ENCODE measurements at places on chromosomes 16 and 17.
A peak's percentile ranks its signal among the peaks of the same experiment; 100 is the strongest.

GRCh38 chr16:57690782-57691471 is 3.7 kb upstream of the DRC7 start:
- DNase-seq, result no peak

- peak; percentile 78 for DNase-seq
These were observed 2.2 kb downstream of the SLC12A3 start for GRCh38 chr16:56866955-56867830.

- no peak for DNase-seq
These were observed 103.6 kb downstream of the GSG1L start for GRCh38 chr16:27959914-27960313.

- DNase-seq, result peak; percentile 57
These were observed 218.5 kb upstream of the CIBAR2 start for GRCh38 chr16:85330694-85331188.

DNA sequence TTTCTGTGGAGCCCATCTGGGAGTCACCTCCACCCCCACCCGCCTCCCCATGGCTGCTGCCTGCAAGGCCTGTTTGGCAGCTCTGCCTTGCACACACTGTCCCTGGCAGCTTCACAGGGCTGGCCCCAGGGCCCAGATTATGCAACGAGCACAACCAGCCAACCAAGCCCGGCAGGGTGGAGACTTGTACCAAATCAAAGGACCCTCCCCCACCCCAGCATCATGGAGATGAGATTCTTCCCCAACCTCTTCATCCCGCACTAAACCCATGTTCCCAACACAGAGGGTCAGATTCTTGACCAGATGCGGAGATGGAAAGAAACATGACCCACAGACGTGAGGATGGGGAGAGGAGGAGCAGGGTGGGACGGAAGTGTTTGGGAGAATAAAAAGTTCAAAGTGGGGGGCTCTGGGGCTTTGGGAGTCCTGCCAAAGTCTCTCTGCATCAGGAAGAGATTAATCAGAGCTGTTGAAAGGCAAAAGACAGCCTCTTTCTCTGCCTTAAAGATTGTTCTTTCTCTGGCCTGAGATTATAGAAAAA is 3.8 kb downstream of the SMARCD2 start:
- no peak for DNase-seq

DNA sequence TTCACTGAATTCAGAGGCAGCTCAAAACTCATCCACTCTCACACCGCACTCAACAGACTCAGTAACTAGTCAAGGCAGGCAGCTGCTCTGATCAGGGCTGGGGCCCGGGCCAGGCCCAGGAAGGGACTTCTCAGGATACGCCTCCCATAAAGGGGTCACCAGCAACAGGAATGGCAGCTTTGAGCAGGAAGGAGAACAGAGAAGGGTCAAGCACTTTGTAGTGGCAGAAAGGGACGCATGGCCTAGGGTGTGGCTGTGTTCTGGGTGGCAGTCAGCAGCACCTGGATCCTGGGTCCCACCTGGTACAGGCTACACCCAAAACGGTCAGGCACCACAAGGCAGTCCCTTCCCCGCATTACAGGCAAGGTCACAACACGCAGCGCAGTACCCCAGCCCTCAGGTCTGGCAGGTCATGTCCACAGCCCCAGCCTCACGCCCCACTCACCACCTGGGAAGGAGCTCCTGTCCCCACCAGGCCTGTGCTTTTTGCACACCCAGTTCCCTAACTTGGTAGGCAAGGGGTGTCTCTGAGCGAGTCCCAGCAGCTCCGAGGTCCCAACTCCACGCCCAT is 99.7 kb downstream of the ZNF778 start:
- DNase-seq, result no peak

- peak; percentile 32 for DNase-seq
These were observed at the start of gene GJC1 for GRCh38 chr17:44829523-44830358. Gene GJC1, minus strand, starts transcription at chr17:44830287. Its CDS starts 24,470 bp downstream, at chr17:44805817.

- no peak for DNase-seq
These were observed 54.9 kb downstream of the SDR42E1 start for GRCh38 chr16:81956213-81956948.

DNA sequence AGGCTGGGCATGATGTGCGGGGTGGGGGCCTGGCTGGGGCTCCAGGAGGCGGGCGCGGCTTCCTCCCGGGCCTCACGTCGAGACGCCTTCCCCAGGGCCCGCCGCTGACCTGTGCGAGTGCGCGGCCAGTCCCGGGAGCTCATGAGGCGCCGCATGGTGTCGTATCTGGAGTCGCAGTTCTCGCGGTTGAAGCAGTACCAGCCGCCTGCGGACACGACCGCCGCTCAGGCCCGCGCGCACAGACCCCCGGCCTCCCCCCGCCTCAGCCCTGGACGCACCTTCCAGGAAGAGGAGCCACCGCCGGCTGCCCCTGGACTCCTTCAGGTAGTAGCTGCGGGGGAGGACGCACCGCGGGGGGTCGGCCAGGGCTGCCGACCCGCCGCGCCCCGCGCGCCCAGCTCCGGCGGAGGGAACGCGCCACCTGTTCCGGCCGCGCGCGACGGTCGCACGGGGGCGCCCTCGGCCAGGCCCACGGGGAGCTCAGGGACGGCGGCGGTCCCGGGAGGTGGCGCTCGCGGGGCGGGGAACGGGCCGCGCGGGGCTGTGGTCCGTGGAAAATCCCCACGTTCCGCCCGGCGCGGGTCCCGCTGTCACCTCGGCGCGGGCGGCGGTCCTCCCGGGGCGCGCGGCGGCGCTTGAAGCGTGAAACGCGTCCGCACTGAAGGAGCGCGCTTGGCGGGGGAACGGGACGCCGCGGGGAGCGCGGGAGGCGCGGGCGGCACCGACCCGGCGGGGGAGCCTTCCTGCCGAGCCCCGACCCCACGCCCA is 1.4 kb downstream of the NOTUM start:
- peak; percentile 70 for DNase-seq

DNA sequence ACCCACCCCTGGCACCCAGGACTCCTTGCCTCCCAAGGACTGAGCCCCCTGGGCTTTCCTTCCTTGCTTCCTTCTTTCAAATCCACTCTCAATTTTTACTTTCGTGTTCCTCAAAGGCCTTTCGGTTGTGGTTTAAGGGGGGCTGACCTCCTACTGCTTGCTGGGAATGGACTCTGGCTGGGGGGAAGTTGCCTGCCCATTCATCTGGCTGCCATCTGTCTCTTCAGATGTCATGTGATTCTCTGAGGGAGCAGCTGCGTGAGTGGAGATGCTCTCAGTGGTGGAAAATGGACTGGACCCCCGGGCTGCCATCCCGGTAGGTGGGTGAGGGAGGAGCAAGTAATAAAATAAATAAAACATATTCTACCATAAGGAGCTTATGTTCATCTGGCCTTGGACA is 93.8 kb upstream of the RPRML start:
- DNase-seq, result no peak

- DNase-seq, result no peak
These were observed 69.0 kb downstream of the HS3ST2 start for GRCh38 chr16:22882981-22883380.

DNA sequence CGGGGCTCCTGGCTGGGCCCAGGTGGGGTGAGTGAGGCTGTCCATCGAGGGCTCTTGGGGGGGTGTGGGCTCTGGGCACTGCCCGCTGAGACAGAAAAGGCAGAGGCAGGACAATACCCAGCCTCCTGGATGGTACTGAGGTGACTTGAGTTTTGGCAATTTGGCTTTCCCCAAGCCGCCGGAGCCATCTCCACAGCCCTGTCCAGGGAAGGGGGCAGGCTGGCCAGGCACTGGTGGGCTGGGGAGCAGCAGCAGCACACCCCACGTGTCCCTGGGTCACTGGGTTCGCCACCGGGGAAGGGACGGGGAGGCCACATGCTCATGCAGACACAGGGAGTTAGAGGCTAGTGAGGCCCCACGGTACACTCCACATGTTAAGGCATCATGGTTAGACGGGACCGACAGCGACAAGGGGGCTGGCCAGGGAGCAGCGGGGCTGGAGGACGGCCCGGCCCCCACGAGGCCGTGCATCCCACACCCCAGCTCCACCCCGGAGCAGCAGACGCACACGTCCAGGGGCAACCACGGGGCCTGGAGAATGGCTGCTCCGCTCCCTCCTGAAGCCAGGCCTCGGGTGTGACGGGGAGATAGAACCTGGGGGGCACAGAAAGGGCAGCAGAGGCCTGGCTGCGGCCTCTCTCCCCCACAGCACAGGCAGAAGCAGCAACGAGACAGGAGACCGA is 3.0 kb downstream of the ARHGDIA start:
- DNase-seq, result no peak

- DNase-seq, result no peak
These were observed 120.2 kb upstream of the SALL1 start for GRCh38 chr16:51271156-51271701.

DNA sequence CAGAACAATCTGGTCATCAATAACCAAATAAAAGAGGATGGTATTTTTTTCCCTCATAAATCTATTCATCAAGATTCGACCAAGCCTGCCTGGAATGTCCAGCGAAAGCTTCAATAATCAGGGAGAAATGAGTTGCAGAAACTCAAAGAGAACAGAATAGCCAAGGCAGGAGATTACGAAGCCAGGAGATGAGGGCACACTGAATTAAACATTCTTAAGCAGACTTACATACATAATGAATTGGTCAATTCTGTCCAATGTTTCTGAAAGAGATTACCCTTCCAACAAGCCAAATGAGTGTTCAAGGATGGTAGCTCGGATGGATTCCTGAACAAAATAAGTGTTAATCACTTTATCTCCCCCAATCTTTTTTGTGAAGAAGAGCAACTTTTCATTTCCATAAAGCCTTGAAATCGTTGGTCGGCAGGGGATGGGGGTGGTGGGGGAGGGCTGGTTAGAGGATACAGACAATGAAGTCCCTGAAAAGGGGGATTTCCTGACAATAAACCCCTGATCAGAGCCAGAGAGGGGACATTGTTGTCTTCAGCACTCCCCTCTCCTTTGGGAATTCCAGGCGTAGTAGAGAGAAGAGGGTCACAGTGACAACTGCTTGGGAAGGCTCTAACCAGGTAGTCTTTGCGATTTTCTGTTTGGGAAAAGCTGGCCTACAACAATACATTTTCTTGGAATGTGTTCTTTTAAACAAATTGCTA is 20.7 kb downstream of the TOX3 start:
- no peak for DNase-seq

- DNase-seq, result no peak
These were observed 653.8 kb downstream of the CDH8 start for GRCh38 chr16:61382435-61382834.

DNA sequence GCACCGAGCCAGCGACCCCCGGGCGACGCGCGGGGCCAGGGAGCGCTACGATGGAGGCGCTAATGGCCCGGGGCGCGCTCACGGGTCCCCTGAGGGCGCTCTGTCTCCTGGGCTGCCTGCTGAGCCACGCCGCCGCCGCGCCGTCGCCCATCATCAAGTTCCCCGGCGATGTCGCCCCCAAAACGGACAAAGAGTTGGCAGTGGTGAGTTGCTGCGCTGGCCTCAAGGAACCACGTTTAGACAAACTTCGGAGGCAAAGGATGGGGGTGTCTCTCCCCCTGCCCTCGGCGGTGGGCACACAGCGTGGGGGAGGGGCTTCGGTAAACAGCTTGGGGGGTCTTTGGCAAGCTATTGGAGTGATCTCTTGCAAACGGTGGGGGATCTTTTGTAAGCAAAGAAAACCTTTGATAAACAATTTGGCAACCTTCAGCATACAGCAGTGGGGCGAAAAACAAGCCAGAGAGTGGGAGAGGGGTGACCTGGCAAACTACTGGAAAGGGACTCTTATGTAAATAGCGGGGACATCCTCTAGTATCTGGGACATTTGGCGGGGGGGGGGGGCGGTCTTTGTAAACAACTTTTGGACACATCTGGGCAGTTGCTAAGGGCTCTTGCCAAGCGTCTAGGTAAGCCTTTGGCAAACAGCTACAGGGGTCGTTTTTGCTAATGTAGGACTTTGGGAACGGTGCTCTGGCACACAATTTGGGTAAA is 587 bp downstream of the MMP2 start:
- DNase-seq, result no peak

DNA sequence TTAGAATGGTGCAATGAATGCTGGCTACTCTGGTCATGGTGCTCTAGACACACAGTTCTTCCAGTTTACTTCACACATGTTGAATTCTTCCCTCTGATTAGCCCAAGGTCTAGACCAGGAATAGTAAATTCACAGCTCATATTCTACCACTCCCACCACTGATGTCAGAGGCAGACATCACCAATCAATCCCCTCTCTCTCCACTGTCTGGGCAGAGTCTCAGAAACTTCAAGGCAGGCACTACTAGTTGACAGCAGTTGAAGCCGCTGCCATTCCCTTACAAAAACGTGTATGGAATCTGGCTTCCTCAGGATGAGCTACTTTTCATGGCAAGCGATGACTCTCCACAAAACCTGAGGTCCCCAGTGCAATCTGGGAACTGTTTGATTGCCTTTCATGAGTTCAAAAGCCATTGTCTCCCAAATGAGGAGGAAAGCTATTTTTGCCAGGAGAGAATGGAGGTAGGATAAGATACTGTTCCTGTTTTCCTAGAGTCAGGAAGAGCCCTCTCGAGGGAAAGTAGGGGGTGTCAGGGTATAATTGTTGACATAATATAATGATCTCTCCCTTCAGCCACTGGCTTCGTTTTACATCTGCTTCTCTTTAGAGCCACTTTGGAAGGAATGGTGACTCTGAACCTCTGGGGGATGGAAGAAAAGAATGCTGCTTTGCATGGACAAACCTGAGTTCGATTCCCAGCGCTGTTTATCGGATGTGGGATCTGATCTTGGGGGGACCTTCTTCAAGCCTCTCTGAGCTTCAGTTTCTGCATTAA is 90.0 kb downstream of the FOXL1 start:
- DNase-seq, result no peak

GRCh38 chr17:16027708-16028584 is 28.3 kb downstream of the TTC19 start:
- DNase-seq, result peak; percentile 64

- no peak for DNase-seq
These were observed 23.3 kb upstream of the GRB2 start for GRCh38 chr17:75428543-75429469.

- DNase-seq, result peak; percentile 85
These were observed 3.9 kb upstream of the CCDC57 start for GRCh38 chr17:82216301-82217119.

GRCh38 chr17:35460354-35460851 is 11.8 kb upstream of the SLFN13 start:
- peak; percentile 87 for DNase-seq

DNA sequence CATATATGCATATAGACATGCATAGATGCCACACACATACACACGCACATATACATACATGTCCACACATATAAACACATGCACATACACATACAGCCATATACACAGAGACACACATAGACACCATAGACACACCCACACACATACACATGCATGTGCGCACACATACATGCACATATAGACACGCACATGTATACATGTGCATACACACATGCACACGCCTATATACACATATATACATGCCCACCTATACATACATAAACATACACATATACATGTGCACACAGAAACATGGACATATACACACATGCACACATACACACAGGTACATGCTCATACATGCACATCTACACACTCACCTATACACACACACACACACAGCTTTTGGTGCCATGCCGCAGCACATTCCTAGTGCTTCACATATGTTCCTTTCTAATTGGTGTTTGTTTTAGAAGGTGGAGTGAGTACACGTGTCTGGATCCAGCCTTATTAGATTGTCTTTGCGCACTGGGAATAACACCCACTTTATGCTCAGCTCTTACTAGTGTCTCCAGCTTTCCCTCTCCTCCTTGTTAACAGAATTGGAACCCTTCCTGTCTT is 198.0 kb downstream of the RPTOR start:
- DNase-seq, result no peak

Data from GM12865 (cell line).